ENCODE measurements at places on chromosomes 5 and 9.
A peak's percentile ranks its signal among the peaks of the same experiment; 100 is the strongest.

DNA sequence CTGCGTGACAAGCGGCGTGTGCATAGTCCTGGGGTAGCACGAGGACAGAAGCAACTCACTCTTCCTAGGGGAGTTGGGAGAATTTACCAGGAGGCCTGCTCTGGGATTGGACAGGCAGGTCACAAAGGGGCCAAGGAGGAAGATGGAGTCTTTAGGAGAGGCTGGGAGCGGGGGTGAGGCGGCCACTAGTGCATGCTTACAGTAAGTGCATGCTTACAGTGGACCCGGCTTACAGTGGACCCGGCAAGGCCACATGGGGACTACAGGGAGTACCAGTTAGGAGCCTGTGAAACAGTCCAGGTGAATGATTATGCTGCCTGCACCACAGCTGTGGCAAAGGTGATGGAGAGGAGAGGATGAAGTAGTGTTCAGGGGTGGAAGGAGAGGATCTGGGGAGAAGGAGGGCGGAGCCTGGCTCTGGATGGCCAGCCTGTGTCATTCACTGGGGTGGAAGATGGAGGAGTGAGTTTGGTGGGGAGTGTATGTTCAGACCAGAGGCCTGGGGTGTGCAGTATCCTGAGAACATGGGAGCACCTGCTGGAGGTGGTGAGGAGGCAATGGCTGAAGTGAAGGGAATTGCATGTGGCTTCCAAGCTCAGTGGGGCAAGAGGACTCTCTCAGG lies 78.7 kb downstream of the CRB2 start:
- DNase-seq: no peak

DNA sequence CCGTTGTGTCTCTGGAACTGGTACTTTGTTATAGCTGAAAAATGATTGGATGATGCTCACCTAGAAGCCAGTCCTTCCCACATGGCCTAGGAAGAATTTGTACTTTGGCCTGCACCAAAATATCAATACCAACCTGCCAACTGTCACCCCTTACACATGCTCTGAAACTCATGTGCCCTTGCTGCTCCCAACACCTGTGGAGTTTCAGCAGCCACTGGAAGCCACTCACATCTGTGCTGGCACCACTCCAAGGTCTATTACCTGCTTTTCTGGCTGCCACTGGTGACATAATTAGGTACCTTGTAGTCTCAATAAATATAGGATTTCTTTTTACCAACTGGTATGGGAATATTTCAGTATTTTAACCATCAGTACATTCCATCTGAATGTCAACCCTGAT lies 363.6 kb downstream of the SH3GL2 start:
- no peak for DNase-seq

DNA sequence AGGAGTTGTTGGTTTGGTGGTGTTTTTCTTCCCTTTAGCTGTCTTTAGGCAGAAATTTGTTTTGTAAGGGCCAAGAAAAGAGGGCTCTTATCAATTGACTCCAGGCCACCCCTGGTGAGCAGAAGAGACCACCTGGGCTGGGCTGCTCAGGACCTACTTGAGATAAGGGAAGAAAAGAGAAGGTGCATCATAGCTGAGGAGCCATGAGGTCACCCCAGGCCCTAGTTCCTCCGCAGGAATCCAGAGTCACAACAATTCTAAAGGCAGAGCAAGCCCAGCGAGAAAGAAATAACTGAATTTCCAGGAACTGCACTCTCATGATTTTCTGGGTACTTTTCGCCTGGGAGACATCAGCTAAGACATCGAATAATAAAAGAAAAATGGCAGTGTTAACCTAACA lies 34.9 kb downstream of the RFK start:
- DNase-seq: no peak

GRCh38 chr9:98973171-98973570 lies 29.5 kb downstream of the COL15A1 start:
- no peak for DNase-seq

DNA sequence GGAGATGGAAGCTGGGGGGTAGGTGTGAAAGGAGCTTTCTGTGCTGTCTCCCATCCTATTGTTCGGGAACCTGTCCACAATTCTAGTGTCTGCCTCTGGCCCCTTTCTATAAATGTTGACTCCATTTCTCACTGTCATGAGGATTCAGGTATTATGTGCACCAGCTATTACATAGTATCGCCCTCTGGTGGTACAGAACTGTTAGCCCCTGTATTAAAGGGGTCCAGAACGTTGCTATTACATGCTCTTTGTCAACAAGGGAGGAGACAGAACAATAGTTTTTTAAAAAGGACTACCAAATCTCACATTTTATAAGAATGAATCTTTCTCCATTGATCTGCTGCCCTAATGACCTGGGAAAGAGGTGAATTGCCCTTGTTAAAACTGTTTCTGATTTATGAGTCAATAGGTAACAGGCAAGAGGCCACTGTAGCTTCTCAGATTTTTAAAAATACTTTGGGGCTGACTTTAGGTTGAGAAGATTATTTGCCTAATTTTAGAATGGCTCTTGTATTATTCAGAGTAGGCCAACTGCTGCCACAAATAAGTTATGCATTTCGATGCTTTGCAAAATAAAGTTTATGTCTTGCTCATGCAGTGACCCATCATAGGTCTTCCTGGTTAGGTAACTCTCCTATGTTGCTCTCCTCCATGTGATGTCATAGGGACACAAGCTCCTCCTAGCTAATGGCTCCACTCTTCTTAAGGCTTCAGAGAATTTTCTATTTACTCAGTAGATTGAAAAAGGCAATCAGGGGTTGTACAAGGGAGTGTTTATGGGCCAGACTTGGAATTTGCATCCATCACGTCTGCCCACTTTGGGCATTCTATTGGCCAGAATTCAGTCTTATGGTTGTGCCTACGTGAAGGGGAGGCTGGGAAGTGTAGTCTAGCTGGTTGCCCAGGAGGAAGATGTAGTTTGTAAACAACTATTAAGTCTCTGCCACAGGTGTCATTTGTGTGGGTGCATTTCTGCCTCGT lies 20.8 kb downstream of the DCANP1 start:
- DNase-seq: peak; percentile 68

- no peak for DNase-seq
Observed at GRCh38 chr5:126079266-126079665, 343.9 kb upstream of the GRAMD2B start.

DNA sequence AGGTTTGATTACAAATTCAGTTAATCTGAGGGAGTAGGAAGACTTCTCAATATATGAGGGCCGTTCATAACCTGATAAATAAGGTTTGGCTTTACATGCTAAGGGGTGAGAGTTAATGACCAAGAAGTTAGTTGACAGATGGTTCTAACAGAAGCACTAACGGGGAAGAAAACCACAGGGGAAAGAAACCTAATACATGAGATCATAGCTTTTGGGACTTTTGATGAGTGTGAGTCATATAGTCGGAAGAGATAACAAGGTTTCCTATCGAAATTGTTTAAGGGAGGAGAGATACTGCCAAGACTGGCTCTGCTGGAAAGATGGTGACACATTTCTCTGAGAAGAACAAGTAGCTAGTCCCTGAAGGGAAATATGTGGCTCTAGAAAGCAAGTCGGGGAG lies 140.1 kb downstream of the COX7C start:
- no peak for DNase-seq

DNA sequence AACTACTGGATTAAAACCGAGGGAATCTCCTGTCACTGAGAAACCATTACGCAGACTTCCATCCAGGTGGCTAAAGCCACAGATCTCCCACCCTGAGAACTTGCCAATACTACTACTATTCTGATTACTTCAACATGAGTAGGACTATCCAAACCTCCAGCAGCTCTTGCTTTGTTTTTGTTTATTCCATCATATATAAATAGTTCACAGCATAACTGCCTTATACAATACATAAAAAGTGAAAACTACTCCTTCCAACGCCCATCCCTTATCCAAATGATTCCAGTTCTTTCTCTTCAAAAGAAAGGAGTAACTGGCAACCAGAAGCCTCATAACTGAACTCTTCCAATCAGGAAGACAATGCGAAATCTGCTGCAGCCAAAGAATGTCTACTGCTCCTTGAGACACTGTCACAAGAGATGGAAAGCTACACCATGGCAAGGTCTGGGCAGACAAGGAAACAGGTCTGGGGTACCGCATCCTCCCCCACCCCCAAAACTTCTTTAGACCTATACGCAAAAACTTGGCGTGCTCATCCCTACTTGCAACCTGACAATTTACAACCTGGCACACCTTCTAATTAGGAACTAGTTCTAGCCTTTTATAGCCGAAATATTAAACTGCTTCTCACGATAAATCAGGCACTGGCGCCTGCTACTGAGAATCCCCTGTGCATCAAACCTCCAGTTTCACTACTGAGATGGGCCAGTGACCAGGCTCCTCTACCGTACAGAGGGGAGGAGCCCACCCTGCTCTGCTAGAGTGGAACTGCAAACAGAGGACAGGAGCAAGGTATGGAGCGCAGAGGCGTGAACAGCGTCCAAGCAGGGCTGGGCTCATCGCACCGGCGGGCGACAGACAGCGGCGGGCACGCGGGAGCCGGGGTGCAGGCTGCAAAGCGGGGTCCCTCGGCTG lies 986 bp downstream of the PLPP1 start:
- peak; percentile 77 for DNase-seq

- DNase-seq: no peak
Observed at GRCh38 chr5:116457062-116457461, 117.6 kb downstream of the SEMA6A start.

- no peak for DNase-seq
Observed at GRCh38 chr5:162037431-162037830, 30.1 kb upstream of the GABRG2 start.

DNA sequence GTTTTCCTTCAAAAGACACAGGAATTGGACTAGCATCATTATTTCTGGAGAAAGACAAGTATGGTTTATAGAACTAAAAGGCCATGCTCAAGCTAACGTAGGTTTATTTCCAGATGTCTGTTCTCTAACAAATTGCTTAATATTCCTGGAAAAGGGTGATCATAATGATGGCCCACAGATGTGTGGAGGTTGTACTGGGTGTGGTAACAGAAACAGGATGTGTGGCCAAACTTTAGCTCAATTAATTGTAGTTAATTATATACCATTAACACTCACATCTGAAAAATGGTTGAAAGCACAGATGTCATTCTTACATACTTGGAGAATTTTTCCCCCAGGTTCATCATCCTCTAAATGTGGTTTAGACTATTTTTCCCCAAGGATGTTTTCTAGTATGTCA lies 292.7 kb upstream of the RASA1 start:
- no peak for DNase-seq

DNA sequence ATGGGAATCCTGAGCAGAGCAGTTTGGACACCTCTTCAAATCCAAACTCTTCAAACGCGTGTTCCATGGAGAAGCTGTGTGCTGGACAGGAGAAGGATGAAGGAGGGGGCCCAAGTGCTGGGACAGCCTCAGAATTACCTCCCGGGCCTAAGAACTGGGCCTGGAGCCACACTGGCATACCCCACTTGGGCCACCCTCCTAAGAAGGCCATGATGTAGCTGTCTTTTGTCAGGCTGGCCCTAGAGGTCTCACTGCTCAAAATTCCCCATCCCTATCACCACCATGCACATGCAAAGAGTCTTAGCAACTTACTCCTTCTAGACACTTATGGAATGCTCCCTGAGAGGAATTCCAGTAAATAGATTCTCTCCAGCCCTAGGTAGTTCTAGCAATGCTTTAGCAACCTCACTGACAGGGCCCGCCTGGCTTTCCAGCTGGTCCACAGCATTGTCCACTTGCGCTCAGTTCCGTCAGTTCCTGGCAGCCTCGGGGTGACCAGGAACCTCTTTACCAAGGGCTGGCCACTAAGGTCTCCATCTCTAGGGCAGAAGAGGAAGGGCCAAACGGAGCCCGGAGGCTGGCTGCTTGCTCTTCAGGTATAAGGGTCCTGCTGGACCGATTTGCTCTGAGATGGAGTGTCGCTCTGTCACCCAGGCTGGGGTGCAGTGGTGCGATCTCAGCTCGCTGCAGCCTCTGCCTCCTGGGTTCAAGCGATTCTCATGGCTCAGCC lies 75.3 kb downstream of the RGS3 start:
- DNase-seq: no peak

DNA sequence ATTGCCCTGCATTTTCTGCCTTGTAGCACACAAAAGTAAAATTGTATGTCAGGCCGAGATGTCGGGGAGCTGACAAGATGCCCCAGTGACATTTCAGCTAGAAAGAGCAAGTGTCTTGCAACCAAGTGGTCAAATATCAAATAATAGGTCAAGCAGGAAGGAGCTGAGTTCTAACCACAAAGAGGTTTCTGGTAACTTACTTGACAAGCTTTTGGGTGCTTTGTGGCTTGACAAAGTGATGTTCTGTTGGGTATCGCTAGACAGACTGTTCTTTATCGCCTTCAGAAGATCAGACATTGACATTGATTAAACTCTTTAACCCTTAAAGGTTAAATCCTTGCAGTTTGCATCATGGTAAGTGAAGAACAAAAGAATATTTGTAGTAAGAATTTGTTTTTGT lies 419.9 kb downstream of the CCDC171 start:
- no peak for DNase-seq

DNA sequence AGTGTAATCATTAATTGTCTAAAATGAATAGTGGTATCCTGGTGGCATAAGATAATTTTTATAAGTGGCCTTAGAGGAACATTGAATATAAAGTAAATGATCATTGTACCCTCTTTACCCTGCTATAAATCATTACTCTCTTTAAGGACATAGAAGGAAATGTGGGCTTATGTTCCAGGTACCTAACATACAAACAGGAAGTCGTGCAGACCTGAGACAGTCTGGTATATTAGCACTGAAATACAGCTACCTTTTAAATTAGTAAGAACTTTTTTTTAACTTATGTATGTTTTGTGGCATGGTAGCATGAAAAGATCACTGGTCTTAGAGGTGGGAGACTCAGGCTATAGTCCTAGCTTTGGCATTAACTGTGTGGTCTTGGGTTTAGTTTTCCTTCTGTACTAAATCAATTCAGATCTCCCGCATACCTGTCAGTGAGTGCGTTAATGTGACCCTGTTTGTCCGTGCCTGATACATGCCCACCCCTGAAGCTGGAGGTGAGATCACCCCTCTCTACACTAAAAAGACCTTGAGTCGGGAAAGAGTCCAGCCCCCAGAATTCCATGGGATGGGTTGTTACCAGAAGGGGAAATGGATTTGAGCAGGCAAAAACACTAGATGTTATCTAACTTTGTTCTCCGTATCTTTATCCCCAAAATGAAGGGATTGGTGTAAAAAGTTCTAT lies 59.4 kb upstream of the ERBIN start:
- no peak for DNase-seq

GRCh38 chr5:173717959-173718358 lies 101.5 kb upstream of the BOD1 start:
- no peak for DNase-seq

DNA sequence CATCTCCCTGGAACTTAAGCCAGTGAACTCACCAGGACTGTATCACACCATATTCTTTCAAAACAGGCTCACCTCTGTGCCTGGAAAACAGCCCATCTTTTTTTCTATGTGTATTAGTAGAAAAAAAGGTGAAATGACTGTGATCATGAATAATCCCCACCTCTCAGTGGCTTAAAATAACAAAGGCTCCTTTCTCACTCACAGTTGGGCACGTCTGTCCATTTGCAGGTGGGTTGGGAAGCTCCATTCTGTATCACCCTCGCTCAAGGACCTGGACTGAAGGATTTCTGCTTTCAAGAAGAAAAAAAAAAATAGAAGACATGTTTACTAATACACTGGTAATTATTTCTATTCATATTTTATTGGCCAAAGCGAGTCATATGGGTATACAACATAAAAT lies 17.3 kb upstream of the FGF1 start:
- no peak for DNase-seq

GRCh38 chr5:33275921-33276627 lies 164.7 kb upstream of the TARS1 start:
- DNase-seq: no peak

Data from GM13977 (cell line).